ENCODE measurements at places on chromosomes 16 and 17.

GRCh38 chr16:25713785-25714570, 22.2 kb downstream of the HS3ST4 start:
- no peak for DNase-seq

DNA sequence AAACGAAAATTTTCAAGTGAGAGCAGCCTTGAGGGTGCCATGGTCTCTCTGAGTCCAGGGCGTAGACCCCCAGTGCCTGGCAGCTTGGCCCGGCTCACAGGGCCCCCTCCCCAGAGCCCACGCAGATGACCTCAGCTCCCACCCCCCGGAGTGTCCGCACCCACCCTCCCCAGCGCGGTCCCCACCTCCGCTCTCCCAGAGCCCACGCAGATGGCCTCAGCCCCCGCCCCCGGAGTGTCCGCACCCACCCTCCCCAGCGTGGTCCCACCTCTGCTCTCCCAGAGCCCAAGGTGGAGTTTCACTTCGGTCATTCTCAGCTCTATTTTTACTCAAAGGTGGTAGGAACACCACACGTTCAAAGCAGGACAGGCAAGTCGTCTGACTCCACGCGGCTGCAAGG, 13.9 kb downstream of the ABR start:
- no peak for DNase-seq

DNA sequence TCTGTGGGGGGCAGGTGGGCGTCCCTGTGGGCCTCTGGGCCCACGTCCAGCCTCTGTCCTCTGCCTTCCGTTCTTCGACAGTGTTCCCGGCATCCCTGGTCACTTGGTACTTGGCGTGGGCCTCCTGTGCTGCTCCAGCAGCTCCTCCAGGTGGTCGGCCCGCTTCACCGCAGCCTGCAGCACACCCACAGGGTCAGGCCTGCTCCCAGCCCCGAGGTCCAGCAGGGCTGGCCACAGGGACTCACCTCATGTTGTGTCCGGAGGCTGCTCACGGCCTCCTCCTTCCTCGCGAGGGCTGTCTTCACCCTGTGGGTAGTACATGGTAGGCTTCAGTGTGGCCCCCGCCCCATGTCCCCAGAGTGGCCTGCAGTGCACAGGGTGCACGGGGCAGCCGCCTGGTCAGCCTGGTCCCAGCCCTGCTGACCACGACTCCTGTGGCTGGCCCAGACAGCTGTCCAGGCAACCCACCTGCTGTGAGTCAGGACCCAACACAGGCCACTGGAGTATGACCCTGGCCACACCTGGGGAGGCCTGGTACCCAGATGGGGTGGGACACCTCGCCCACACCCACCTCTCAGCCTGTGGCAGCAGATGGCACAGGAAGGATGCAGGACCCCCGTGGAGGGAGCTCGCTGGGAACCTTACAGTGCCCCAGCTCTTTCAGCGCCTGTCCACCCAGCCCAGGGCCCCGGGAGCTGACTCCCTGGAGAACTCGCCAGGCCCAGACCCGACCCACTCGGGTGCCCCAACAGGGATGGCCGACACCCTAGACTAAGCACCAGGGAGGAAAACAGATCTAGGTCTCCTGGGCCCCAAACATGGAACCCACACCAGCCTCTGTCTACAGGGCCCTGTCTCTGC, 23.9 kb upstream of the AATK start:
- DNase-seq, result no peak

GRCh38 chr17:35889241-35889640, 9.1 kb upstream of the CCL5 start:
- DNase-seq, result no peak

GRCh38 chr17:32755045-32755805, 121.7 kb downstream of the MYO1D start:
- peak; percentile 3 for DNase-seq

- no peak for DNase-seq
Measured at GRCh38 chr17:16040710-16041251, 41.2 kb downstream of the TTC19 start.

- peak; percentile 41 for DNase-seq
Measured at GRCh38 chr17:29645515-29646051, 22.9 kb upstream of the CORO6 start.

DNA sequence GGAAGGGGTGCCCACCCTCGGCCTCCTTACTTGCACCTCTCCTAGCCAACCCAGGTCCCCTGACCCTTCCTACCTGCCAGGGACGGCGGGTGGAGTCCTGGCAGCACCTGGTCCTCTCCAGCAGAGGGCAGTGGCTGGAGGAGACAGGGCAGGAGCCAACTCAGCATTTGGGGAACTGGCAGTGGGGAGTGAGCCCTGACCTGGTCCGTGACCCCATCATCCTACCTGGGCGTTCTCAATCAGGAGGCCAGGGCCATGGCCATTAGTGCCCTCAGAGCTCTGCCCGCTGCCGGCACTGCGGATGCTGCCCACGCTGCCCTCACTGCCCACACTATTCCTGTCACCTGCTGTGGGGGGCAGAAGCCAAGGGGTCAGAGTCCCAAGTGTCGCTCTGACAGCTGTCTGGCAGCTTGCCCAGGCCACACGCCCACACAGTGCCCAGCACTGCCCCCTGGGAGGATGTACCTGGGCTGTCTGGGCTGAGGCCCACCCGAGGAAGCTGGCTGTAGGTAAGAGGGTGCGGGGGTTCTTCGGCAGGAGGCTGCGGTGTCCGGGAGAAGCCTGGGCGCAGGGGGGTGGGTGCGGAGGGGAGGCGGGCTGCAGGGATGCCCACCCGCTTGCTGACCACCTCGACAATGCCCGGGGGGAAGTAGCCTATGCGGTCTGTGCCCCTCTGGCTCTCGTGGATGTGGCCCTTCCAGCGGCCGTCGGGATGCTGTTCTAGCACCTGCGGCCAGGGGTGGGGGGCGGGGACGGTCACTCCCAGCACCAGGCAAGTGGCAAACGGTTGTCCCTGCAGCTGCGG, 10.8 kb downstream of the CASKIN2 start:
- peak; percentile 3 for DNase-seq

GRCh38 chr17:187130-187529, 5.7 kb upstream of the DOC2B start:
- no peak for DNase-seq

DNA sequence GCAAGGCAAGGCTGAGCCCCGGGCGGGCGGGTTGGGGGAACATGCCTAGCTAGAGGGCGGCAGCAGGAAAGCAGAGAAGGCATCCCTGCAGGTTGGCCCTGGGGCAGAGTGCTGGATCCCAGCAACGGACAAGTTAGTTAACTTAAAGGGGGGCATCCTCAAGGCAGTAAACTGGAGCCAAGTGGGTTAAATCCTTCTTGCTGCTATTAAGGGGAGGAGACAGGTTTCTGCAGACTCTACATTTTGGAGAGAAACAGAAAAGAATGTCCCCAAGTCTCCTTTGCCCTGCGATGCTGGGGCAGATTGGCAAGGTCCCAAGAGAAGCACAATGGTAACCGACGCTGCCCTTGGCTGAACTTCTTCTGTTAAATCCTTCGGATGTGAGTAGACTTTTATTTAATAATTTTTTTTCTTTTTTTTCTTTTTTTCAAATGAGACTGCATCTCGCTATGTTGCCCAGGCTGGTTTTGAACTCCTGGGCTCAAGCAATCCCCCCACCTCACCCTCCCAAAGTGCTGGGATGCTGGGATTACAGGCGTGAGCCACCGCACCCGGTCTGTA, 14.0 kb downstream of the ATP5PD start:
- no peak for DNase-seq
